Fibroblast of gingiva (primary cell): ENCODE measurements at places on chromosomes 1 and 21.

DNA sequence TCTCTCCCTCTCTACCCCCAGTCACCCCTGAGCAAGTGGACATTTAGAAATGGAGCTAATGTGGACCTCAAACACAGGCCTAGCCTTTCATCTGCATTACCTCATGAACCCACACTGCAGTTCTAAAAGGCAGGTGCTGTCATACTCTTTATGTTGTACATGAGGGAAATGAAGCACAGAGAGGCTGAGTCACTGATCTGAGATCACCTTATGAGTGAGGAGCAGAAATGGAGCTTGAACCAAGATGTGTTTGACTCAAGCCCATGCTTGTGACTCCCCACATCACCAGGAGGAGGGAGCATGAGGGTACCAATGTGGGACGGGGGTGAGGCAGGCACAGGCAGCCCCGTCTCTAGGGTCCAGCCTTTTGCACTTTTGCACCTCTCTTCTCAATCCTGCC is 702.8 kb downstream of the PTPRU start:
- DNase-seq, result no peak

GRCh38 chr1:161930064-161930463 is 93.6 kb downstream of the OLFML2B start:
- DNase-seq, result peak; percentile 27

DNA sequence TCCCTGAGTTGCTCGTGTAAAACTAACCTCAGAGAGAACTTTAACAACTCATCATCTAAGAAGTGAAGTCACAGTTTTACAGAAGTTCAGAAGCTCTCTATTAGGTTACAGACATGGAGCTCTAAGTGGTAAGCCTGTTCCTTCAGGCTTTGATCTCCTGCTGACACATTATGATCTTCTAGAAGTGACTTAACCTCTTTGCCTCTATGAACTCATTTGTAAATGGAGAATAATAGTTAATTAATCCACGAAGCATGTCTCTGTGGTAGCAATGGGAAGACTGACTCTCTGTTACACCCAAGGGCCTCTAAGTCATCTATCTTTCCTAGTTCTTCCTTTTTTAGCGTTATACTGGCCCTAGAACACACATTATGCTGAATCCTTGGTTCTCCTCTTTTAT is 157.9 kb upstream of the NRIP1 start:
- no peak for DNase-seq

DNA sequence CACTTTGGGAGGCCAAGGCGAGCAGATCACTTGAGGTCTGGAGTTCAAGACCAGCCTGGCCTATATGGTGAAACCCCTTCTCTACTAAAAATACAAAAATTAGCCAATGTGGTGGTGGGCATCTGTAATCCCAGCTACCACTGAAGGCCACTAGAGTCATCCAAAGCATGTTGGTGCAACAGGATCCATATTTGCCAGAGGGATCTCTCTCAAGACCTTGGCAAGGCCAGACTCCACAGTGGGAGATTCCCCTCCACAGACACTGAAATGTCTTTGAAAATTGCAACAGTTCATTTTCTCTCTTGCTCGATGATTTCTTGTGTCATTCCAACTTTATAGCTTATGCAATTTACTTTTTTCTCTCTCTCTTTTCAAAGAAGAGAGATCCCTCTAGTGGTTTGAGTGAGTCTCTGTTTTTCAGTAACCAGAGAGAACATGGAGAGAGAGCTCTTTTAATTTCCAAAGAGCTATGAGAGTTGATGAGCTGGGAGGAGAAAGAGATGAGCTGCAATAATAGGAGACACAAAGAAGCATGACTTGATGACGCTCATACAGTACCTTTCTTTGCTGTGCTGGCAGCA is 176.8 kb upstream of the USP25 start:
- DNase-seq, result peak; percentile 54

- DNase-seq, result no peak
Observed at GRCh38 chr1:41980827-41981653, 62.3 kb upstream of the HIVEP3 start.

DNA sequence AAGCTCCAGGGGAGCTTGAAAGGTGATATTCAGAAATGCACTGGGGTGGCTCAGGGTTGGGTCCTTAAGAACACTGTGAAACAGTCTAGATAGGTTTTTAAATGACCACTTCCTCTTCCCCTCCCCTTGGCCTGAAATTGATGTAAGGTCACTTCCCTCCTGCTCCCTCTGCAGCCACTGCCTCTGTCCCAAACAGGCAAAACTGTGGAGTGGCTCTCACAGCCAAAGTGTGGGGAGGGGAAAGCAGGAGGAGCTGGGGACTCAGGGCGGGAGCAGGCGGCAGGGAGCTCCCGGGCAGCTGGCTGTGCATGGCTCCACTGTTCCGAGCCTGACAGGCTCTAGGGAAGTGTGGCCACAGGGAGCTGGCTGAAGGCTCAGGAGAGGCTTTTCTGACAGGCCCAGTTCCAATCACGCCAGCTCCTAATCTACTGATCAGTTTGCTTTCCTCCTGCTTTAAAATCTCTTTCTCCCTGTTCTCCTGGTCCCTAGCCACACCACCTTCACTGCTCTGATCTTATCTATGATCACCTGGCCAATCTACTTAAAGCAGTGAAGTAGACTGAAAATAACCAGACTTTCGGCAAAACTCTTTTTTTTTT is 5.1 kb upstream of the CSRP1 start:
- peak; percentile 17 for DNase-seq

DNA sequence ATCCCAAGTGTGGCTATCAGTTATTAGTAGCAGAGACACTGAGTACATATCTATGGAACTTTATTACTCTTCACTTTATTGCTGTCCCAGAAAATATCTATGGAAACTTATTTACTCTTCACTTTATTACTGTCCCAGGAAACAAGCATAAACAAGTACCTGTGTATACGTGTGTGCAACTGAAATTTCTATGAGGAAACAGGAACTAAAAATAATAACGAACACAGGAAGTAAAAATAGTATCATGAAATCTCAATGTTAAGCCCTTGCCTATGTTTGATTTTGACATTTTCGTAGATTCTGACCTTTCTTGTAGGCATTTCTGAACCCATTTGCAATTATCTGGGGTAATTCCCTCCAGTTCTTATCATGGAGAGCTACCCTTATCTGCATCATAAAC is 64.9 kb upstream of the KRTAP19-8 start:
- DNase-seq, result no peak

- DNase-seq, result no peak
Observed at GRCh38 chr1:245837718-245838117, 669.4 kb downstream of the SMYD3 start.

- DNase-seq, result no peak
Observed at GRCh38 chr1:68140536-68140935, 90.1 kb upstream of the DIRAS3 start.

- no peak for DNase-seq
Observed at GRCh38 chr1:119772298-119772697, 3.6 kb upstream of the HMGCS2 start.

- no peak for DNase-seq
Observed at GRCh38 chr1:183636334-183636682, 725 bp upstream of the ARPC5 start.

DNA sequence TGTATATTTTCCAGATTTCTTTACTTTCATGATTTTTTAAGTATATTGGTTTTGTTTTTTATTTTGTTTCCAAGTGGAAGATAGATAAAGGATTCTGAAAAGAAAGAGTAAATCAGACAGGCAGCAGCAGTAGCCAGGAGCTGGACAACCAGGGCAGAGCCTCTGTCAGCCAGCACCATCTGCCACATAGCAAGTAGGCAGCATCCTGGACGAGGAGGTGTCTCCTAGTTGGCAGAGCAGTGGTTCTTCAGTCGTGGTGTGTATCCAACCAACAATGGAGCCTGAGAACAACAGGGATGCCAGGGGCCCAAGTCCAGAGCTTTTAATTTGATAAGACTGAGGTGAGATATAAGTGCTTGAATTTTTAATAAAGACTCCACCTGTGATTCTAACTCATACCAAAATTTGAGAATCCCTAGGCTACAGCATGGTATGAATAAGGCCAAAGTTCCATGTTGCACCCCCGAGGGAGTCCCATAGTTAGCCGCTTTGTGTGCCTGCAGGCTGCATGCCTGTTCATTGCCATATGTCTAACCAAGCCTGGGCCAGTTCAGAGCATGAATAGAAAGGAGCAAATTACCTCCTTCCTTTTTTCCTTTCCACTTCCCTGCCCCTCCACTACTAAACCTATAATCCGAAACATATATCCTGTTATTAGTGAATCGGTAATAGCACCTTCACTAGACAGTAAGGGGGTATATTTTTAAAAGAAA is 153.2 kb downstream of the NTNG1 start:
- DNase-seq, result no peak

DNA sequence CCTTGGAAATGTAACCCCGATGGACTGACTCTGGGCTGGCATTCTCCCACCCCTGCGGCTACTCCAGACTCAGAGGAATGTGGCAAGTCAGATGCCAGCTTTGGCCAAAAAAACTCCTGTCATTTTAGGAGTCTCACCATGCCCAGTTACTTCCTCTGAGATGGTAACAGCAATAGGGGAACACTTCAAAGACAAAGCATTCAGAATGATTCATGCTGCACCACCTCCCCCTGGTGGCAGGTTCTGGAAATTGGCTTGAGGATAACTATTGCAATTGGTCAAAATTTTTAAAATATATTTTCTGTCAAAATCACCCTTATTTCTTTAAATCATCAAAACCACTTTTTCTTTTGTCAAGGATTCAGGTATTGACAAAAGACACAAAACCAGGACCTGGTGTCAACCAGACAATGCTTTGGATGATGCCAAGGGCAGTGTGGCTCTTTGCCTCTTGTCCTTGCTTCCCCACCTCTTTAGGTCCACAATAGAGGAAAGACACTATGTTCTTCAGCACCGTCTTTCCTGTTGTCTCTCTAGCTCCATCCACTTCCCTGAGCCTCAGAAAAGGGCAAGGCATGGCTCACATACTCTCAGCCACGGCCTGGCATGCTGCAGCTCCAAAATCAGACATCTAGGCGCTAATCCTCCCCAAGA is 9.9 kb upstream of the CDCA8 start:
- peak; percentile 73 for DNase-seq

GRCh38 chr1:230641900-230642262 is 400 bp upstream of the COG2 start:
- DNase-seq, result no peak

DNA sequence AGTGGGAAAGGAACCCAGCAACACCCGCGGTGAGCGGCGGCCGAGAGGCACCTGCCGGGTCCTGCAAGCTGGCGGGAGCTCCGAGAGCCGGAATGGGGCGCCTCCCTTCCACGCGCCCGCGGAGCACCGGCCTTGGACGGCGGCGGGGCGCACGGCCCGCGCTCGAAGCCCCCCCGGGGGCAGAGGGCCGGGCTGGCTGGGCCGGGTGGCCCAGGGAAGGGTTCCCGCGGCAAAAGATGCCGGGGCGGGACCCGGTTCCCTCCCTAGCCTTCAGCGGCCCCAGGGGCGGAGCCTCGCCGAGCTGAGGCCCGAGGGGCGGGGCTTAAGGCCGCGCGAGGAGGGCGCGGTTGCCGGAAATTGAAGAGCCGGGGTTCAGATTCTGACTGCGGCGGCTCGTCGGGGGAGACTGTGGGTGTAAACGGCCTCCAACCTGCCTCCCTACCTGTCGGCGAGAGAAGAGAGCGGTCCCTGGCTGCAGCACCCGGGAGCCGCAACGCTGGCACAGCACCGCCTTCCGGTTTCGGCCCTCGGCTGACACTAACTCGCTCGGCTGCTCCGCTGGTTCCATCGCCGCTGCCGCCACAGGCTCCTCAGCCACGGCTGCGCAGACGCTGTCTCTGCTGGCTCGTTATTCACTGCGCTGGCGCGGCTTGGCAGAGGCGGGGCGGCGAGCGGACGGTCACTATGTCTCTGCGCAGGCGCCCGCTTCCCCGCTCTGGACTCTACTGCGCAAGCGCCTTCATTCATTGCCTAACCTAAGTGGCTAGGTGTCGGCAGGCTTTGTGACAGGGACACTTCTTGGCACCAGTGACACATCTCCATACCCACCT is at the start of gene RABIF:
RABIF (minus strand) TSS at position 619 of the 830 bp plus-strand sequence; CDS start at position 568, 51 bp downstream.
- peak; percentile 92 for DNase-seq

GRCh38 chr1:223717123-223717522 is 4.8 kb downstream of the CAPN2 start:
- DNase-seq, result no peak

DNA sequence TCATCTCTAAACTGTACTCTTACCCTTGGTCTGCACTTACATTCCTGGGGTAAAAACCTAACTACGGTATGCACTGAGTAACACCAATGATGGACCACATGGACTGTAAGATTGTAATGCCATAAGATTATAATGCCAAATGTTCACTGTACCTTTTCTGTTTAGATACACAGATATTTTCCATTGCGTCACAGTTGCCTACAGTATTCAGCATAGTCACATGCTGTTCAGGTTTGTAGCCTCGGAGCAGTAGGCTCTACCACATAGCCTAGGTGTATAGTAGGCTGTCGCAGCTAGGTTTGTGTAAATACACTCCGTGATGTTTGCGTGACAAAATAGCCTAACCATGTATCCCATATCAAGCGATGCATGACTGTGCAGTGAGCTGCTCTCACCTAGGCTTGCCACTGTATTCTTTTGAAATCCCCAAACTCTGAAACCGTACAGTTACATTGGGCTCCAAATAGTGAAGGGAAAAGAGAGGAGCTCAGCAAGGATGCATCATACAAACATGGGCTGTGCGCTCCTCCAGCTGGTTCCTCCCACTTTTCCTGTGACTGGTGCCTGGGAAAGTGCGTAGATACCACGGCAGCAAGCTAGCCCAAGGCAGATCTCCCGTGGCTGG is 35.2 kb downstream of the CFAP57 start:
- DNase-seq, result no peak

DNA sequence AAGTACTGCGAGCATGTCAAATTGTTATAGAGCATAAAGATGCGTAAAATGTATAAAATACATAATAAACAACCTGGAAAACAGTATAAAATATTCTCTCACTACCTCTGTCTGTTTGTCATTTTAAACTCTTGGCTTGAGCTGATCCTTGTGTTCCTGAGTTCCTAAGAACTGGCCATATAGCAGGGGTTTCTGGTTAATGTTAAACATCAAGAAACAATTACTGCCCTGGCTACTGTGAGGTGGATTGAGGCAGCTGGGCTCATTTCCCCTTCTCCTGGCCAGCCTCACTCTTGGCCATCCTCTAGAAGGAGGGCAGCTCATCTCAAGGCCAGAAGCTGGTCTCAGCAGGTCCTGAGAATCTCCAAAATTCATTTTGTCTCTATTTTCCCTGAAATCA is 297.3 kb upstream of the USP24 start:
- DNase-seq, result no peak

DNA sequence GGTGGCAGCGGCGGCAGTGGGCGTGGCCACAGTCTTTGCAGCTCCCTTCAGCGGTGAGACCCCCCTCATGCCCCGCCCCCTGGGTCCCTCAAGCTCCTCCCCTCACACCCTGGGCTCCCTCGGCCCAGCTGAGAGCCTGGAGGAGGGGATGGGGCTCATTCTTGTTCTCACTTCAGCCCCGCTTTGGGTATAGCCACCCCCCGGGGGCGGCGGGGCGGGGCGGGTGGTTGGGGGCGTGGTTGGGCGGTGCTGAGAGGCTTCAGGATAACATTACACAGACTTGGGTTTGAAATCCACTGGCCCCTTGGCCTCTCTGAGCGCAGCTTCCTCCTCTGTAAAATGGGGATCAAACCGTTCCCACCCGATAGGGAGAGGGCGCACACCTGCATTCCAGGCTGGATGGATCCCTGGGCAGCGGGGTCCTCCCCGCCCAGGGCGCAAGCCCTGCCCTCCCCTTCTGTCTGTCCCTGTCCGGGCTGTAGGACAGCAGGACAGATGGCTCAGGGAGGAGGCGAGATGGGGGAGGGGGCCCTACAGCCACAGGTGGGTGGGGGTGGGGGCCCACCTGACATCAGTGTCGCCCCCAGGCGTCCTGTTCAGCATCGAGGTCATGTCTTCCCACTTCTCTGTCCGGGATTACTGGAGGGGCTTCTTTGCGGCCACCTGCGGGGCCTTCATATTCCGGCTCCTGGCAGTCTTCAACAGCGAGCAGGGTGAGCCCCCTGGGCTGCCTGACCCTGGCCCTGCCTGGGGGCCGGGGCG is 5.1 kb downstream of the CLCNKA start:
- DNase-seq, result no peak
